ENCODE measurements at places on chromosomes 2 and 18. TPM values are rescaled to one million over a fixed set of nuclear protein-coding genes. Genes with fewer than 3 reads are reported as not detected.

- no peaks in the 10 kb centered on the region for H3K4me1 ChIP-seq
- H3K4me3 ChIP-seq = no peak overlapping the region
- no peaks in the 10 kb centered on the region for H3K27me3 ChIP-seq
- no peak for DNase-seq
- peaks cover 15% of the 10 kb centered on the region for H3K36me3 ChIP-seq
- no peak overlapping the region for H3K27ac ChIP-seq
Observed at GRCh38 chr2:206287197-206287596, 12.7 kb downstream of the ZDBF2 start.

GRCh38 chr18:48155856-48156255 is 225.4 kb upstream of the SMAD2 start:
- DNase-seq = no peak
- peaks cover 7% of the 10 kb centered on the region for H3K4me1 ChIP-seq
- H3K27ac ChIP-seq = no peak overlapping the region
- no peak overlapping the region for H3K4me3 ChIP-seq

Gene AQP4
- not detected for total RNA-seq

Gene CFAP221
- total RNA-seq = not detected

Gene RAB12
- 93.1 TPM for total RNA-seq

Gene OR6B2
- total RNA-seq = not detected

Gene CNRIP1
- 14.0 TPM for total RNA-seq

Gene PID1
- 2.1 TPM for total RNA-seq

Gene CYP1B1
- total RNA-seq = 9.8 TPM

Gene ALPG
- total RNA-seq = 0.03 TPM
